ENCODE measurements at places on chromosomes 11 and 22. TPM values are rescaled to one million over a fixed set of nuclear protein-coding genes. Genes with fewer than 3 reads are reported as not detected.

DNA sequence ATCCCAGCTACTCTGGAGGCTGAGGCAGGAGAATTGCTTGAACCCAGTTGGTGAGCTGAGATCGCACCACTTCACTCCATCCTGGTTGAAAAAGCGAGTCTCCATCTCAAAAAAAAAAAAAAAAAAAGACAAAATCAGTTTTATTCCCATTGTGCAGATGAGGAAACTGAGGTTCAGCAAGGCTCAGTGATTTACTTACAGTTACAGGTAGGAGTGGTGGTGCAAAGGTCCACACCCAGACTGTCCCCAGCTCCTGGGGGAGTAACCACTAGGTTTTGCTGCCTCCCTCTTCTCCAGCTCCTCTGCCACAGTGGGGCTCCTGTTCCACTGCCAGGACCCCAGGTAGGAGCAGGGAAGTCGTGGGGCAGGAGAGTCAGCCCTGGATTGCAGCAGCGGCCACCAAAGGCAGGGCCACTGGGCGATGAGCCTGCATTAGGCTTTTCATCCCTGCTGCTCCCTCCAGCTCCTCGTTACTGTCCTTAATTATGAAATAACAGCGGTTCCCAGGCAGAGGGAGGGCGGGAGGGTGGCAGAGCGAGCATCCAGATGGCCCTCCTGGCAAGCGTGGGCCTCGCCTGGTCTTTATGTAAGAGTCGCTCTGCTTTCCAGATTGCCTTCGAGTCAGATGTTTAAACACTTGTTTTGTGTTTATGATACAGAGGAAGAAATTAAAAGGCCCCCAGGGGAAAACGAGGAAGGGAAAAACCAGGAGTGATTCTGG is 15.5 kb upstream of the RASD2 start:
- no peak for DNase-seq

- DNase-seq = peak; percentile 53
Measured at GRCh38 chr11:11620921-11621572, 758 bp downstream of the GALNT18 start.

GRCh38 chr11:30778596-30778995 is 192.4 kb upstream of the MPPED2 start:
- DNase-seq = no peak

DNA sequence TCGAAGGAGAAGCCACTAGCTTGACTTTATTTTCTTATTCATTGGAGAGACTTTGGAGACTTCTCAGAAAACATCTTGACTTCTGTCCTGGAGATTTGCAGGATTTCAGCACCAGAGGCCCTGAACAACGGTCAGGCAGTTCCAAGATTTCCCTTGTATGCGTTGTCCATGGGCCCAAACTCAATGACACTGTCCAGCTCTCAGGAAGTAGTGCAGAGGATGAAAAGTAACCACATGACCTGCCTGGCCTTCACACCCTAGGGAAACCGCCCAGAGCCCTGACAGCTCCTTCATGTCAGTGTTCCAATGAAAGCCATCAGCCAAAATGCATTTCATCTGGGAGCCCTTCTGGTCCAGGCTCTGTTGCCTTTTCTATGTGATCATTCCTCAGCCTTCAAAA is 214.1 kb downstream of the BLID start:
- no peak for DNase-seq

- no peak for DNase-seq
Measured at GRCh38 chr11:77617892-77618291, 19.7 kb downstream of the CLNS1A start.

DNA sequence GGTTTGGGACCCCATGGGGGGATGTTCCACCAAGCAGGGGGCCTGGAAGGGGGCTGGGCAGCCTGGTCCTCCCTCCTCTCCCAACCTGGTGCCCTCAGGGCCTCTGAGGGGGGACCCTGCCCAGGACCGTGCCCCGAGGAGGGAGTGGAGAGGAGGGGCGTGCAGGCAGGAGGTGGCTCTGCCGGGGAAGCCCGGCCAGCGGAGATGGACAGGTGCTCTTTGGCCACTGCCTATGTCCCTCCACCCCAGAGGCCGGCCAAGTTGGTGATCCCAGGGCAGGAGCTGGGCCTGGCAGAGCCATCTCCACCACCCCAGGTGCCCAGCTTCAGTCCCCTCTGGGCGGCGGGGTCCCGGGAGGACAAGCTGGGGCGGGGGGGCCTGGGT is 2.4 kb downstream of the MUC2 start:
- no peak for DNase-seq

GRCh38 chr11:47235163-47235562 is 13.5 kb downstream of the ACP2 start:
- no peak for DNase-seq

DNA sequence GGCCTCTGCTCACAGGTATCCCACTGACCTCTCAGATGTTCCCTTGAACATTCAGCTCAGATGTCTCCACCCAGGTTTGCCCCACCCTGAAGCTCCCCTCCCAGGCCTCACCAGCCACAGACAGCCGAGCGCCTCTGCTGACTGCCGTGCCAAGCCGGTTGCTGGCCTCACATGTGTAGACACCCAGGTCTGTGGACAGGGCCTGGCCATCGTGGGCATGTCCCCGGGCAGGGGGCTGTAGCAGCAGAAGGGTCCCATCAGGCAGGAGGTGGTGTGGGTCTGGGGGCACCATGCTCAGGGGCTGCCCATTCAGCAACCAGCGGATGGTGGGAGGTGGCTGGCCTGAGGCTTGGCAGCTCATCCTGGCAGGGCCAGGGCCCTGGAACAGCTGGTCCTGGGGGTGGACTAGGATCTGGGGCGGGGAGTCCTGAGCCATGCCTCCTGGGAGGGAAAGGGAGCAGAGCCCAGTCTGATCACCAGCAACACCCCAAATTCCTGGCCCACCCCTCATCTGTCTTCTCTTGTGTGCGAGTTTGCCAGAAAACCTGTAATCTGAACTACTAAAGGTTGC is 759 bp downstream of the ROBO4 start:
- no peak for DNase-seq

- DNase-seq = no peak
Measured at GRCh38 chr11:122173587-122173986, 57.6 kb upstream of the BLID start.

- peak; percentile 15 for DNase-seq
Measured at GRCh38 chr11:102111011-102111786, 952 bp downstream of the YAP1 start.

The KRTAP5-6 gene
- not detected for total RNA-seq

The KRTAP5-2 gene
- total RNA-seq = not detected

The C11orf97 gene
- total RNA-seq = not detected

The ARFGAP2 gene
- 70.1 TPM for total RNA-seq

All from activated CD8-positive, alpha-beta T cell treated with anti-CD3 and anti-CD28 coated beads for 36 hours (primary cell).